ENCODE measurements at places on chromosomes 13 and 19.

GRCh38 chr19:4352701-4353121, 9.3 kb downstream of the MPND start:
- no peak for DNase-seq

DNA sequence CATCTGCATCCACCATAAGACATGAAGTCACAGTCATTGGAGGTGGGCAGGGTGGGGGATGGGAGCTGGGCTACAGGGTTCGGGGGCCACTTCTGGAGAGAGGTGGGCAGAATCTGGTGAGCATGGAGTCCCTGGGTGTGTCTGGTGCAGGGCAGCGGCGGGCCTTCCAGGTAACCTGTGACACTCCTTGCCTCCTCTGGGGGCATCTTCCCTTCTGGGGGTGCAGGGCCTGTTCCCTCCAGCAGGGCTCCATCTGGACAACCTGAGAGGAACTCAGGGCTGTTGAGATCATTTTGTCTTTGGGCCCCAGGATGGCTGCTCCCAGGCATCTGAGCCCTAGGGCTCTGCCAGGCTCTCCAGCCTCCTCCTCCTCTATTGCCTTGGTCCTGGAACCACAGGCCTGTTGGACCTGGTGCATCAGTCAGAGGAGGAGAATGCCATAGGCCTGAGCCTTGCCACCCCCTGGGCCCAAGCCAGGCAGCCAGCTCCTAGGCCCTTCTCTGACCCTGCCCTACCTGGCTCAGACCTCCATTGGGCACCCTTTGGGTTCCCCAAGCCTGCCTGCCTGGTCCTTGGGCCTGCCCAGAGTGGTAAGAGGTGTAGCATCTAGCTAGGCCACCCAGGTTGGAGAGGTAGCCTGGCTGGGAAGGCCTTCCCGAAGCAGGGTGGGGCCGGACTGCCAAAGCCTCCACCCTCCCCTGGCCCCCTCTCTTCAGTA, 13.4 kb downstream of the LYL1 start:
- no peak for DNase-seq

- DNase-seq = no peak
Measured at GRCh38 chr19:7140137-7140536, 70.6 kb downstream of the ZNF557 start.

DNA sequence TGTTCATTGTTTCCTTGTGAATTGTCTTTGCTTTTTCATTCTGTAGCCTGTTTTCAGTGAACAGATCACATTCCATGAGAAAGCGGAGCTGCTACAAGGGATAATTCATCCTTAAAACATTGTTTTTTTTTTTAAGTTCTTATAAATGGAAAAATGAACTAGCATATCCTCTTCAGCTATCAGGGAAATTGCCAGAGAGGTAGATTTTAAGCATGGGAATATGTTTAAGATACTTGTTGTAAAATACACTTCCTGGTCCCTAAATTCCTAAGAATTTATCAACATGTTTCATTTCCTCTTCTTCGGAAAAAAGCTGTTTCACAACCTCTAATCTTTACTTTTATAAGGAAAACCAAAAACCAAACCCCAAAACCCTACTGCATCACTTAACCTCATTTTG, 238.0 kb downstream of the POSTN start:
- DNase-seq = no peak

DNA sequence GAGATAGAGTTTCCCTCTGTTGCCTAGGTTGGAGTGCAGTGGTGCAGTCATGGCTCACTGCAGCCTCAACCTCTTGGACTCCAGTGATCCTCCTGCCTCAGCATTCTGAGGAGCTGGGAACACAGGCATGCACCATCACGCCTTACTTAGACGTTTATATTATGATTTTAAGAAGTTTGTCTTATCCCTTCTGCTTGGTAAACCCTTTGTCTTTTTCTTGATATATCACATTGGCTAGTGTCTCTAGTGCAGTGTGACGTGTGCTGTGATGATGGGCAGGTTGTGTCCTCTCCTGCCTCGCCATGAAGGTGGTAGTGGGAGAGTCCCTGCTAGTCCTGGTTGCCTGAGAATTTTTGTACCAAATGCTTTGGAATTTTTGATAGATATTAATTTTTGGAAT, 93.9 kb downstream of the KDM4B start:
- DNase-seq = no peak

DNA sequence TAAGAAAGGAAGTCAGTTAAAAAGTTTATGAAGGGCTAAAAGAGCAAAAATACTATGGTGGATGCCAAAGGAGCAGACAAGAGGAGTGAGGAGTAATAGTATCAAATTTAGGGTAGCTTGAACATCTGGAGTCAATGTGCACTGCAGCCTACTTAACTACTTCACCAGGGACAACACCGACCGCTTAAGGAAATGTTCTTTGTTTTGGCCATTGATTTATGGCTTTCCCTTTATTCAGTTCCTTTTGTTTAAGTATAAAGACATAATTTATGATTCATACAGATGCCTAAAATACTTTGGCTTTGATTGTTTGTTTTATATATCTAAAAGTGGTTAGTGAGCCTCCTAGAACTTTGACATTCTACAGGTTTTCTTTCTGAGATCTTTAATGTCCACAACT, 276.3 kb upstream of the PRR20A start:
- DNase-seq = no peak

DNA sequence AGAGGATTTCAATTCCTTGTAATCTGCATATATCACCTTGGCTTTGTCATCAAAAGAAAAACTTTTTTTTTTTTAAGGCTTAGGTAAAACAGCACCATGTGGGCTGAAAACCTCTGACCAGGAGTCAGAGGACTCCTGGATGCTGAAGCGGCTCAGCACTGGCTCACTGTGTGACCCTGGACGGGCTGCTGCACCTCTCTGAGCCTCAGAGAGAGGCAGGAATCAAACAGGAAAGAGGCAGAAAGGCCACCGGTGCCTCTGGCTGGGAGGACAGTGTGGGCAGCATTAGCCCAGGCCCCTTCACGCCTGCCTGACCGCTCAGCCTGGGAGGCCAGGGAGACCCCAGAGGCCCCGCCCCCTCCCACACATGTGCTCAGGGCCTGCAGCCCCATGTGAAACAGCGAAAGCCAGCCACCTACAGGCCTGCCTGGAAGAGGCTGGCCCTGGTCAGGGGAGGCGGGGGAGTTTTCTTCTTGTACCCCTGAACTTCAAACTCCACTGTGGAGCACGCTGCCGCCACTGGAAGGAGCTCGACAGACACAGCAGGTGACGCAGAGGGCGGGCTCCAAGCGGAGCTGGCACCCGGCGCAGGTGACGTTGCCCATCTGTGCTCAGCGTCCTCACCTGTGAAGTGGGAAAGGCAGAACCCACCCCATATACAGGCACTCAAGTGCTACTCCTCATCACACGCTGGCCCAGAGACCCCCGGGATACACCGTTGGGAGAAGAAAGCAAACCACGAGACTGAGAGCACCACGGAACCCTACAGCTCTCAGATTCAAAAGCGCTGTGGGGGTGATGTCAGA, 39.7 kb downstream of the MLLT1 start:
- DNase-seq = peak; percentile 40

DNA sequence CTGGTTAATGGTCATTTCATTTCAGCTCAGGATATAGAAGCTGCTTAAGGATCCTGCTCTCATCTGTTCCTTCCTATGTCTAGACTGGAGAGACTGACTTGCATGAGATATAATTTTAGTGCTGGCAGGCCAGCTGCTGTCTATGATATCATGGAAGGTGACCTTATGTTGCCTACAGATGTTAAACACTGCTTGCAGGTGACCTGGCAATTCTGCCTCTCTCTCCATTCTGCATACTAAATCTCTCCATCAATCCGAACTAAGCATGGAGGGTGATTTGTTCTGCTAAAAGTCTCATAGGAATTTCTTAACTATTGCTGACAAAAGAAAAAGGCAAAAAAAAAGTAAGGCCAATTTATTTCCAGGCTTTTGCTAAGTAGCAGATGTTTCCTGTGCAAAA, 81.0 kb downstream of the CCNA1 start:
- DNase-seq = no peak

DNA sequence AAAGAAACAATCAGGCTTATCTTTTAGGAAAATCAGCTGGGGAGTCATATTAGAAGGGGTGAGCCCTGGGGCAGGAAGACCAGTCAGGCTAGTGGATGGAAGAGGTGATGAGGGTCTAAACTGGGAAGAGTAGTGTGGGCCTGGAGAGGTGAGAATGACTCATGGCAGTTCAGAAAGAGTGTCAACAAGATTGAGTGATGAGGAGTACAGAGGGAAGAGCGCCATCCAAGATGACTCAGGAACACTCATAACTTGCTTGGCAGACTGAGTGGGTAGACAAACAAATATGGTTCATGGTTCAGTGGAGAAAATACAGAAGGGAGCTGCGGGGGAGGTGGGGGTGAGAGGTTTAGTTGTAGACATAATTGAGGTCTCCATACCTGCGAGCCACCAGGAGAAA, 17.3 kb upstream of the CLDN10 start:
- no peak for DNase-seq

GRCh38 chr19:6278740-6279619, 795 bp downstream of the MLLT1 start:
- DNase-seq = no peak

Data from mucosa of descending colon (tissue), 3 donors.